AG04449 (cell line): ENCODE measurements at places on chromosomes 1 and 21.
A peak's percentile ranks its signal among the peaks of the same experiment; 100 is the strongest.

DNA sequence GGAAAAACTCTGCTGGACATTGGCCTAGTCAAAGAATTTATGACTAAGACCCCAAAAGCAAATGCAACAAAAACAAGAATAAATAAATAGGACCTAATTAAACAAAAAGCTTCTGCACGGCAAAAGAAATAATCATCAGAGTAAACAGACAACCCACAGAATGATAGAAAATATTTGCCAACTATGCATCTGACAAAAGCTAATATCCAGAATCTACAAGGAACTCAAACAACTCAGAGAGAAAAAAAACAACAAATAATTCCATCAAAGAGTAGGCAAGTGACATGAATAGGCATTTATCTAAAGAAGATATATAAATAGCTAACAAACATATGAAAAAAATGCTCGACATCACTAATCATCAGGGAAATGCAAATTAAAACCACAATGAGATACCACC lies 91.2 kb upstream of the PALMD start:
- DNase-seq = no peak

DNA sequence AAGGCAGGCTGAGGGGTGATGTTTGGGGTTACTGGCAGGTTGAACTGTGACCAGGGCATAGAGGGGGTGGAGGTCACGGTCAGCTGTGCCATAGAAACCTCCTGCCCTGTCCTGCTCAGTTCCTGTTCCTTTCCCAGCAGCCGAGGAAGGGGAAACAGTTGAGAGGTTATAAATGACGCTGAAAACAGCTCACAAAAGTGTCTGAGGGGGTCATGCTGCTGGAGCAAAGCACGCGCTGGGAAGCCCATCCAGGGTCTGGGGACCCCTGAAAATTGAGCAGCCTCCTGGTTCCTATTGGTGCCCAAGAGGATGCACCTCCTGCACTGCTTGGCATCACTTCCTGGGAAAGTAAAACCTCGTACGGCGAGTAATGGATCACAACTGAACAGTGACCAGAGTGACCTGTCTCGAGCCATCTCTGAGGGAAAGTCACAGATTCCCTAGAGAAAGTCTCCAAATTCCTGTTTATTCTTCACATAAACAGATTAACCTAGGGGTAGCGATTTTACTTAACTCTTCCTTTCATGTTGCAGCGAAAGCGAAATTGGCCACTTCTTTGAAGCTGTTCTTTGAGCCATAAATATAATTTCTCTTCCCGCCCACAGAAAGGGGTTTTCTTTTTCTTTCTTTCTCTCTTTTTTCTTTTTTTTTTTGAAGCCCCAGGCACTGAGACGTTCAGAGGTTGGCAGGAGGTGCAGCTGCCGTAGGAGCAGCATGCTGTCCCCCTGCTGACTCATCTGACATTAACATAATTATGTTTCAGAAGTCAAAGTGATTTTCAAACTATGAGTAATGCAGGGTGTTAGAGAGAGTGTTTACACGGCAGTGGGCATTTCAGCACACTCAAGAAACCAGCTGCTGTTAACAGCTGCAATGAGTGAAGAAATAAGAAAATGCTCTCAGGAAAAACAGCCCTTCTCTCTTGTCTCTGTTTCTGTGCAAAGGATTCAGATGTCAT lies 41.8 kb upstream of the ATF3 start:
- DNase-seq = no peak

- DNase-seq = peak; percentile 41
Observed at GRCh38 chr1:116853680-116854402, 55.9 kb upstream of the PTGFRN start.

- no peak for DNase-seq
Observed at GRCh38 chr1:54542962-54543539, 5.0 kb upstream of the ACOT11 start.

DNA sequence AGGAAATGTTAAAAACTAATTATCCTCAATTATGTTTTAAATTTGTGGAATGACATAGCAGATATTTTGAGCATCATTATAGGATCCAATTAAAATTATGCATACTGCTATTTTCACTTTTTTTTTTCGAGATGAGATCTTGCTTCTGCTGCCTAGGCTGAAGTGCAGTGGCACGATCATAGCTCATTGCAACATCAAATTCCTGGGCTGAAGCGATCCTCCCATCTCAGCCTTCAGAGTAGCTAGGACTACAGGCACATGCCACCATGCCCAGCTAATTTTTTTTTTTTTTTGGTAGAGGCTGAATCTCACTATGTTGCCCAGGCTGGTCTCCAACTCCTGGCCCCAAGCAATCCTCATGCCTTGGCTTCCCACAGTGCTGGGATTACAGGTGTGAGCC lies 11.3 kb upstream of the SLC1A7 start:
- no peak for DNase-seq

DNA sequence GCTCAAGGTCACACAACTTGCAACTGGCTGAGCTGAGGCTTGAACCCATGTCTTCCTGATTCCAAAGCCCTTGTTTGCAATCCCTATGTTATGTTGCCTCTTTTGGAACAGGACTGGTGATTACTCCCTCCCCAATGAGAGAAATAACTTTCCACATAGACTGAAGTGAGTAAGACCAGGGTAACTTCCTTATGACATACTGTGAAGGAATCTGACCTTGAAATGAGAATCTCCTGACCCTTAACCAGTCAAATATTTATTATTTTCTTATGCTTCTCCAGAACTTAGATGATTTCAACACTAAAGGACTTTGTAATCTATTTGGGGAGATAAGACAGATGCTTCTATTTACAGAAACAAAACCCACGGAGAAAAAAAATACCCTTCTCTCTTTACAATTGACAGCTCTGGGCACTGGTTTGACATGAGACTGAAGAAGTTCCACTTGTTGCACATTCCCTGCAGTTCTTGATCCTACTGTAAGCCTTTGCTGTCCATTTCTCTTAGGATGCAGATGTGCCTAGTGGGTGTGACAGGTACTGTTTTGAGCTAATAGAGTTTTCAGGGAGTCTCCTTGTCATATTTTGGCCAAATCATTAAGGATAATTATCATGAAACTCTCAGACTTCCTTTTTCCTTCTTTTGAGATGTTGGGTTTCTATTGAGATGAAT lies 3.9 kb upstream of the RPTN start:
- peak; percentile 76 for DNase-seq

- no peak for DNase-seq
Observed at GRCh38 chr21:29186246-29186645, 55.8 kb downstream of the MAP3K7CL start.

DNA sequence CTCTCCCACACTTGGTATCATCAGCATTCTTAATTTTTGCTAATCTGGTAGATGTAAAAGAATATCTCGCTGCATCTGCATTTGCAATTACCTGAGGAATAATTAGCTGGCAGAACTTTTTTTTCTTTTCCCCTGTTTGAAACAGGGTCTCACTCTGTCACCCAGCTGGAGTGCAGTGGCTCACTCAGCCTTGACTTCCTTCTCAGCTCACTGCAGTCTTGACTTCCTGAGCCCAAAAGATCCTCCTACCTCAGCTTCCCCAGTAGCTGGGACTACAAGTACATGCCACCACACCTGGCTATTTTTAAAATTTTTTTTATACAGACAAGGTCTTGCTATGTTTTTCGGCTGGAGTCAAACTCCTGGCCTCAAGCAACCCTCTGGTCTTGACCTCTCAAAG lies 35.4 kb upstream of the ENAH start:
- no peak for DNase-seq
